Astrocyte of the hippocampus (primary cell): ENCODE measurements at places on chromosomes 16 and 17.

DNA sequence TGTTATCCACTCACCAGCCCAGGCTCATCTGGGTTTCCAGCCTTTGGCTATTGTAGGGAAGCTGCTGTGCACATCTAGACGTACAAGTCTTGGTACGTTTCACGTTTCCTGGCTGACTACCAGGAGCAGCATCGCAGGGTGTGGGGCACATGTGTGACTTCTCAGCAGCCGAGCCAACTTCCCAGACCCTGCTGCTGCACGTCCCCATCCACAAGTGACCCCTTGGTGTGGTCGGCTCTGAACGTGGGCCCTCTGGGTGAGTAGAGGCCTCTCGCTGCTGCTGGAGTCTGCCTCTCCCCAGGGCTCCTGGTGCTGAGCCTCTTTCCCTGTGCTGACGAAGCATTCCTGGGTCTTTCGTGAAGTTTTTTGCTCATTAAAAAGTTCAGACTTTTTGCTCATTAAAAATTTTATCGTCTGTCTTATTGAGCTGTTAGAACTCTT lies 70.2 kb upstream of the ZNF750 start:
- no peak for DNase-seq

GRCh38 chr17:2243953-2244352 lies 59.6 kb downstream of the SMG6 start:
- DNase-seq: no peak

DNA sequence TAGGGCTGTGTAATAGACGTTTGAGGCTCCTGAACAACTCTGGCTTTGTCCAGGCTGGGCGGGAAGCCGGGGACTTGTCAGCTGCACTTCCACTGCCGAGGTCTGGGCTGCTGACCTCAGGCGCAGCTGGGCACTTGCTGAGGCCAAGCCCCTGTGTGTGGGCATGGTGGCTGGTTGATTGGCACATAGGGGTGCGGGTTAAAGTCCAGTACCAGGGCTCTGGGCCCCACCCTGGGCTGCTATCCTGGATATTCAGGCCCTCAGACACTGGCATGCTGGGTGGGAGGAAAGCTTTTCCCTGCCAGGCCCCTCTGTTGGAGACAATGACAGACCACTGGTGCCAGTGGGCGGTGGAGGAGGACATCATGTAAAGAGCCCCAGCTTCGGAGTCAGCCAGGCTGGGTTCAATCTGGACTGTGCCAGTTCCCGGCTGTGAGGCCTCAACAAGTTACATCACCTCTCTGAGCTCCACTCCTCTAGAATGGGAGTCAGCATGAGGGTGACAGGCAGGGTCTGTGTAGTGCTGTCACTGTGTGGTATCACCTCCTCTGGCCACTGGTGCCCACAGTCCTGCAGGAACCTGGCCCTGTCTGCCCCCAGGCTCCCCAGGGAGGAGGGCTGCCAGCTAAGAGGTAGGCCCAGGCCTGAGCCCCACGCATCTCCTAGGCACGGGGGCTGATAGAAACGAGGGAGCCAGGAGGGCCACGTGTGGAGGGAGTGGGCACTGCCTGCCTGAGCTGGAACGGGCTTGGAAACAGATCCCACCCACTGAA lies 42.5 kb downstream of the PSME3IP1 start:
- DNase-seq: no peak

DNA sequence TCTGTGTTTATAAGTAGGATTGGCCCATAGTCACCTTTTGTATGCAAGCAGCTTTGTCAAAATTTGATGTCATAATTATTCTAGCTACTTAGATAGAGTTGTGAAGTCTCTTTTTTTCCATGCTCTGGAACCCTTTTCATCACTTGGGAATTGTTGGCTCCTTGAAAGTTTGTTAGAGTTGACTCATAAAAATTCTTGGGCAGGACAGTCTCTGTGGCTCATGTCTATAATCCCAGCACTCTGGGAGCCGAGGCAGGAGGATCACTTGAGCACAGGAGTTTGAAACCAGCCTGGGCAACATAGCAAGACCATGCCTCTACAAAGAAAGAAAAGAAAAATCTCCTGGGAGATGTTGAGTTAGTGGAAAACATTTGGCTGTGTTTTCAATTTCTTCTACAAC lies 45.7 kb upstream of the MRC2 start:
- DNase-seq: no peak

- no peak for DNase-seq
These were observed 73.1 kb downstream of the CEP95 start for GRCh38 chr17:64579917-64580316.

DNA sequence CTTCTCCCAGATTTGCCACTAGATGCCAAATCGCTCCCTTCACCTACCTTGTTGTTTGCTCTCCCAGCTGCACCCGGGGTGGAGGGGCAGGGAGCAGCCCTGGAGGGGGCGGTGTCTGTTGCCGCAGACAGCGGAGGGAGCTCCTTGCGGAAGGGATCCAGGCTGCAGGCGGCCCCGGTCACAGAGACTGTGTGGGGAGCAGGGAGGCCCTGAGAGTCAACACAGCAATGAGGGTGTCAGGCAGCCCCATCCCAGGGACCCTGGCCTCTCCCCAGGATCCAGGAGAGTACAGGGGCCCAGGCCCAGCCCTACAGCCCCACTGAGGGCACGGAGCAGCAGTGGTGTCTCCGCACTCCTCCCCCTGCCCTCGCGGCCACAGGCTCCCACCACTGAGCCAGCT lies 50.5 kb upstream of the CHMP6 start:
- DNase-seq: no peak

GRCh38 chr16:79589601-79590102 lies 10.9 kb downstream of the MAF start:
- no peak for DNase-seq

DNA sequence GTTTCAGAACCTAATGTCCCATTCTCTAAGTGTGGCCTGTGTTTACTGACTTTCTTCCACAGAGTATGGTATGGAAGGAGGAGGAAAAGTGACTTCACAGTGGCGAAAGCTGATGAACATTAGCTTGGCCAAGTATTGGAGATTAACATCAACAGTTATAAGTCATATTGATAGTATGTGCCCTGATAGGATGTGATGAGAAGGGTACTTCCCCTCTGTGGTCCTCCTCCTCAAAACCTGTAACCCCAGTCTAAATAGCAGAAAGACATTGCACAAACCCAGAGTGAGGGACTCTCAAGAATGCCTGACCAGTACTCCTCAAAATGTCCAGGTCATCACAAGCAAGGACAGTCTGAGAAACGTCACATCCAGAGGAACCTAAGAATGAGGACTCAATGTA lies 73.1 kb downstream of the CLEC16A start:
- no peak for DNase-seq

- DNase-seq: no peak
These were observed 55.2 kb downstream of the GAN start for GRCh38 chr16:81369888-81370504.

- no peak for DNase-seq
These were observed 4.8 kb downstream of the P2RX1 start for GRCh38 chr17:3911271-3912053.

DNA sequence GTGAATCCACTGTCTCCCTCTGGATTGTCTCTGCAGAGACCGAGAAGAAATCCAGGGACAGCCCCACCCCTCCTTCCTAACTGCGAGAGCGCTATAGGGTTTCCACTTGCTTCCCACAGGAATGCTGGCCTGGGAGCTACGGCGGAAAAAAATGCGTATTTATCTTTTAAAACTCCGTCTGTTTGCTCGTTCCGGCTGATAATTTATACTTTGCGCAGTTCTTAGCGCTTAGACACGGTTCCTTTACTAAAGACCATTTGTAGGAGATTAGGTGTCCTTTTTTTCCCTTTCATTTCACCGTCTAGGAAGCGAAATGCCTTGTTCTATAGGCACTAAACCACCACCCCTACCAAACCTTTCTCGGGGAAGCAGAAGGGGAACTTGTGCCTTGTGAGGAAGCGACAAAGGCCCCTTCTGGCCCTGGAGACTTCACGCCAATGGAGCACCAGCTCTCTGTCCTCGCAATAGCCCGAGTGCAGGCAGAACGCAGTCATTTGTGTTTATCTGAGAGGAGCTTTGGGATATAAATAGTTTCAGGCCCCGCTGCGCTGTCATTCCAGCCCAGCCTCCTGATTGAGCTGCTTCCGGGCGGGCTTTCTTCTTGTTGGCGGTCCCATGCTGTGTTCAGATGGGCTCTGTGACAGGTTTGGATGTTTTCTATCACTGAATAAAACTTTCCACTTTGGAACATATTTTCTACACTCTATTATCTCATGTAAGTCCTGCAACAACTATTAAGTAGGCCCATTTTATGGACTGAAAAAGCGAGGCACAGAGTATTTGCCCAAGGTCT lies 791 bp upstream of the SUPT4H1 start:
- peak; percentile 55 for DNase-seq

- DNase-seq: peak; percentile 83
These were observed 10.6 kb upstream of the HOXB2 start for GRCh38 chr17:48555258-48556228.

DNA sequence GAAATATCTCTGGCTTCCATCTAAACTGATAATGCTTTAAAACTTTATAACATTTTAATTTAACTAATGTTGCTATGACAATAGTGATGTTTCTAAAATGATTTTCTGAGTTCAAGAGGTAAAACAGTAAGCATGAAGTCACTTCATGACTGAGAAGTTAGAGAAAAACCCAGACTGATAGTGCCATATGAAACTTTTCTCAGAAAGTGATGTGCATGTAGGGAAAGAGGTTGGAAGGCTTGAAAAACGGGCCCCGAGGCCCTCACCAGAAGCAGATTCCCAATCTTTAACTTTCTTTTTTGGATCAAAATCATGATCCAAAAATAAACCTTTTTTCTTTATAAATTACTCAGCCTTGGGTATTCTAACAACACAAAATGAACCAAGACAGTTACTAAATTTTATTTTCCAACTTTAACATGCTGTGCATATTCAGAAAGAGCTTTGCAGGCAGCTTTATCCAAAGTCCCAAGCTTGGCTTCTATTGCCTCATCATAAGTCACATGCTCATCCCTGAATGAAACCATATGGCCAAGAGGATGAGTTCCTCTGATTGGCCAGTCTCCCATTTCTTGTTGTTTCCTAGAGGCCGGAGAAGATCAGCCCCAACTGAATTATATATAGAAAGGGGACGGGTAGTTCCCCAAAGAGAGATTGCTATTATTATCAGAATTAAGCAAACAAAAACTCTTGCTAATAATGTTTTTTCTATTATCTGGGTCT lies 357.6 kb upstream of the SALL1 start:
- no peak for DNase-seq

DNA sequence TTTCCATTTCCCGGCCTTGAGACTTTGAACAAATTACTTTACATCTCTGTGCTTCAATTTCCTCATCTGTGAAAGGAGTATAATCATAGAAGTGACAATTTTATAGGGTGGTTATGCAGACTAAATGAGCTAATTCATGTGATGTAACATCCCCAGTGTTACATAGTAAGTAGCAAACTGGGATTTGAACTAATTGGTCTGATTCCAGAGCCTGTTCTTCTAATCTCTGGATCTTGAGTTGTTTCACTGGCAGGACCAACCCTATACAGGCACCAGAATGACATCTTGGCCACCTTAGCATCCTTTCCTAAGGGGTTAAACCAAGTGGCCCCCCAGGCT lies 77.7 kb downstream of the AATF start:
- no peak for DNase-seq

DNA sequence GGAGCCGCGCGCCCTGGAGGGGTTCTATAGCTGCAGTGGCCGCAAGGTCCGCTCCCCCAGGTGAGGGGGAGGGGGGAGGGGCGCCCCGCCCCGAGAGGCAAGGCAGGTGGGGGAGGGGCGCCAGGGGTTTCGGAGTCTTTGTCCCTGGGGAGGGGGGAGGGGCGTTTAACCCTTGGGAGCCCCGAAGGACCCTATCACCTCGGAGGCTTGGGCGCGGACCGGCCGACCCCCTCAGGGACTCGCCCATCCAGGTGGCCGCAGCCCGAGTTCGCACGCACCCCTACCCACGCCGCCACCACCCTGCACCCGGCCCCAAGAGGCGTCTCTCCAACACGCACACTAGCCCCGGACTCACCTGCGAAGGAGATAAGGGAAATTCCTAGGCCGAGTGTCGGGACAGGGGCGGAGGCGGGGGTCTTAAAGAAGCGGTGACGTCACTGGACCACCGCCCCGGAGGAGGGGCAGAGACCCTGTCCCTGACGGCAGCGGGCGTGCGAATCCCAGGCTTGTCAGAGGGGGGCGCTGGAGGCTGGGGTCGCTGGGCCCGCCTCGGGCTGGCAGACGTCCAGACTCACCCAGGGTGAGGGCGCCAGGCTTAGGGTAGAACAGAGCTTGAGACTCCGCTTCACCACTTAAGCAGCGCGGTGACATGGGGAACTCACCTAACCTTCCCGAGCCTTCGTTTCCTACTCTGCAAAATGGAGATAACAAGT lies at the start of gene CLDN6:
Gene CLDN6, minus strand, starts transcription at position 390 of the 713 bp plus-strand sequence. CDS start 2,162 bp downstream, outside the sequence.
- peak; percentile 76 for DNase-seq

DNA sequence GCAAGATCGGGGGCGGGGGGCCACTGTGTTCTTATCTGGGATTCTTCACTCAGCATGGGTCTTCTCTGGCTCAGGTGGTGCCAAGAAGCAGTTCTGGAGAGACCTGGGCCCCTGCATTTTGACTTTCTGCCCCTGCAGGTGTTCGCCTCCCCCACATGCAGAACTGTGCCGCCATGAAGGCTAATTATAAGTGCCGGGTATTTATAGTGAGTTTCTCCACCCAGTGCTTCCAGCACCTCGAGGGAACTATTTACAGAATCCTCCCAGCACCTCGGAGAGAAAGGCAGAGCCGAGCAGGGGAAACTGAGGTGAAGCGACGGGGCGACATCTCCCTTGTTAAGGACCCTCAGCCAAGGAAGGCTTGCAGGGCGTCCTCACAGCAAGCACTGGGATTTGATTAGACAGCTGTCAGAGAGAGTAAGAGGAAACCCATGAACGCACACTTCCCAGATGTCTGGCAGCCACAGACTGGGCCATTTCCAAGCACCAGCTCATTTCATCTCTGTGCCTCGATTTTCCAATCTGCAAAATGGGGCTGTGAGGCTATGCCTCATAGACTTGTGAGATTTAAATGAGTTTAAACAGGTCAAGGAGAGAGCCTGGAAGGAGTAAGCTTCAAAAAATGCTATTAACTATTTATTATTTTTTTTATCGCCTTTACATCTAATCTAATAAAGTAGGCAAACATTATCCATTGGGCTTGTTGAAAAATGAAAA lies 36.4 kb upstream of the GRIN2A start:
- no peak for DNase-seq

DNA sequence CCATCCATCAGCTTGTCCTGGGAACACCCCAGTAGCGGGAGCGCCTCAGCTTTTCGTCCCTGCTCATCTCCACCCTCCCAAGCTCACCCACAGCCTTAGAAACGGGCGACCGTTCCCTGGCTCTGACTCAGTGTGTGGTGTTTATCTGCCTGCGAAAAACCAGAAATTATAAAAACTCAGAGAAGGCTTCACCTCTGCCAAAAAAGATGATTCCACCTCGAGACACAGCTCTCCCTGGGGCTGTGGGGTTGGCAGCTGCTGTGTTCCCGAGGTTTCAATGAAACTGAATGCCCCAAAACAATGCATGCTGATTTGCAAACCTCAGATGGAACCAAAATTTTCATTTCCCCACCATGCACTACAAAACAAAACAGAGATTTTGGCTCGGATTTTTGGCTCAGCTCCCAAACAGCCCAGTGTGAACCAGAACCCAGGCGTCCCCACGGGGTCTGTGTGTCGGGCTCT lies 62.4 kb upstream of the MED9 start:
- peak; percentile 77 for DNase-seq

DNA sequence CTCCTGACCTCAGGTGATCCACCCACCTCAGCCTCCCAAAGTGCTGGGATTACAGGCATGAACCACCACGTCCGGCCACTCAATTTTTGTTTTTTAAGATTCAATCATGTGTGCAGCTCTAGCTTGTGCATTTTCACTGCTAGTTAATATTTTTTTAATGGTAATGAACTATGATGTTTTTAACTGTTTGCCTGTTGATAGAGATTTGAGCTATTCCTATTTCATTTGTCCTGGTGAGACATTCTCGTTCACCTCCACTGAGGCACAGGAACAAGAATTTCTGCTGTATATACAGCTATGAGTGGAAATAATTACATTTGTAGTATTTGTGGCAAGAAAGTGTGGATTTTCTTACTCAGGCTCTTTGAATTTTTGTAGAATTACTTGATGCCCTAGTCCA lies 137.7 kb upstream of the MYOCD start:
- no peak for DNase-seq
